Activated gamma-delta T cell treated with anti-CD3 and anti-CD28 coated beads, Interleukin-2, amount 50 U/mL, for 16 hours (primary cell): ENCODE measurements at places on chromosomes 5 and 9.

GRCh38 chr9:20353524-20353923 is 268.8 kb downstream of the MLLT3 start:
- DNase-seq: no peak

GRCh38 chr5:95392593-95393182 is 1.5 kb downstream of the FAM81B start:
- no peak for DNase-seq

GRCh38 chr9:122144836-122145591 is 14.6 kb downstream of the NDUFA8 start:
- DNase-seq: no peak

- DNase-seq: no peak
Measured at GRCh38 chr5:102931085-102931725, 176.1 kb downstream of the PAM start.

DNA sequence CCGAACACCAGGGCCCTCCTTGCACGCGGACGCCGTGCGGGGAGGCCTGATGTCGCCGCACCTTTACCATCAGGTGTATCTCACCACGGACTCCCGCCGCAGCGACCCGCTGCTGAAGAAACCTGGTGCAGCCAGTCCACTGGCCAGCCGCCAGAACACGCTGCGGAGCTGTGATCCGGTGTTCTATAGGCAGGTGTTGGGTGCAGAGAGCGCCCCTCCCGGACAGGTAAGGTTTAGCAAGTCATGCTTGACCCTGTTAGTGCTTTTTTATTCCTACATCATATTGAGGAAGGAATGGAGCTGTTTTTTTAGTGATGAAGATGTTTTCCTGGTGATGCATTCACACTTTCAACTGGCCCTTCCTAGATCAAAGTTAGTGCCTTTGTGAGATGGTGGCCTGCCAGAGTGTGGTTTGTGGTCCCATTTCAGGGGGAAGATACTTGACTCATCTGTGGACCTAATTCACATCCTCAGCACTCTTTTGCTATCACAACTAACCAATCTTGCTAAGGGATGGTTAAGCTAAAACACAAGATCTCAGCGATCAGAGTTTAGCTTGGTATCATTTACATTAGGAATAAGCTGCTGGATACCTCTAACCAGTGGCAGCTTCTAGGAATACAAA is 2.7 kb downstream of the PCDHGC3 start:
- DNase-seq: no peak

- DNase-seq: no peak
Measured at GRCh38 chr5:14213813-14214585, 70.9 kb downstream of the TRIO start.

DNA sequence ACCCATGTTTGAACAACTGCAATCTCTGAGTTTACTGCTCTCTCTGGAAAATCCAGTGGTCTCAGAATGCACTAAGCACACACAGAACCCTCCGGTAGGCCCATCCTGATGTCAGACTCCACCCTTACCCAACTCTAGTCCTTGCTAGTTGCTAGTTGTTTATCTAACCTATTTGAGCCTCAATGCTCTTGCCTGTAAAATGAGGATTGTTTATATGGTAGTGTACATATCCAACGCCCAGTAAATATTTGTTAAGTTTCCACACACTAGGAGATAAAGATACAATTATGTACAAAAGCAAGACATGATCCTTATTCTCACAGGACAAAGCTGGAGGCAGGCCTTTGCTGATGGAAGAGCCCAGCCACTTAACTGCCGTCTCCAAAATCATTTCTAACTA is 192.2 kb downstream of the SPOCK1 start:
- no peak for DNase-seq

DNA sequence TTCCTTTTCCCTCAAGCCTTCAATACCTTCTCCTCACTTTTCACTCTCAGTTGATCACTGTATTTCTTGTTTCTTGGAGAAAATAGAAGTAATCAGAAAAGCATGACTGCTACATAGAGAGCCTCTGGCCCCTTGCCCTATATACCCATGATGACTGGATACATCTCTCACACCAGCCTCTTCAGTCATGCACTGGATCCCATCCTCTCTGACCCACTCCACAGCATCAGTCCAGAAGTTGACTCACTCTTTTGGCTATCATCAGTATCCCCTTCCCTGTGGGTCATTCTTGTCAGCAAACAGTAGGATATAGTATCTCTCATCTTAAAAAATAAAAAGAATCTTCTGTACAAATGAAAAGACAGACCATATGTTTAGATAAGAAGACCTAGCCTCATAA is 32.9 kb downstream of the PTCD2 start:
- no peak for DNase-seq

DNA sequence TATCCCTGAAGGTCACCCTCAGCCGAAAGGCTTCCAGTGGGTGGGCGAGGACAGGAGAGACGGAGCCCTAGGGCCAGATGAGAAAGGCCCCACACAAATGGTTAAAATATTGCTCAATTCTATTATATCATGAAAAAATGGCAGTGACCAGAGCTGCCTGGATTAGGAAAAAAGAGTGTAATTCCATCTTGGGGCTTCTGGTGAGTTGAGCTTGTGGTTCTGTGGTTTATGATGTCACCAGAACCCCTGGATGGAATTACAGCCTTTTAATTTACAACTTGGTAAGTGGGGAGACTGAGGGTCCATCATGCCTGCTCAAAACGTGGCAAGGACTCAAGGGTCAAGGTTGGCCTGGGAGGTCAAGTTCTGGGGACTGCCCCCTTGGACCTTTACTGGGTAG is 55.5 kb upstream of the STC2 start:
- DNase-seq: no peak

GRCh38 chr9:124415852-124416484 is 726 bp upstream of the PSMB7 start:
- no peak for DNase-seq

- DNase-seq: no peak
Measured at GRCh38 chr5:41338136-41338675, 124.9 kb upstream of the C6 start.

DNA sequence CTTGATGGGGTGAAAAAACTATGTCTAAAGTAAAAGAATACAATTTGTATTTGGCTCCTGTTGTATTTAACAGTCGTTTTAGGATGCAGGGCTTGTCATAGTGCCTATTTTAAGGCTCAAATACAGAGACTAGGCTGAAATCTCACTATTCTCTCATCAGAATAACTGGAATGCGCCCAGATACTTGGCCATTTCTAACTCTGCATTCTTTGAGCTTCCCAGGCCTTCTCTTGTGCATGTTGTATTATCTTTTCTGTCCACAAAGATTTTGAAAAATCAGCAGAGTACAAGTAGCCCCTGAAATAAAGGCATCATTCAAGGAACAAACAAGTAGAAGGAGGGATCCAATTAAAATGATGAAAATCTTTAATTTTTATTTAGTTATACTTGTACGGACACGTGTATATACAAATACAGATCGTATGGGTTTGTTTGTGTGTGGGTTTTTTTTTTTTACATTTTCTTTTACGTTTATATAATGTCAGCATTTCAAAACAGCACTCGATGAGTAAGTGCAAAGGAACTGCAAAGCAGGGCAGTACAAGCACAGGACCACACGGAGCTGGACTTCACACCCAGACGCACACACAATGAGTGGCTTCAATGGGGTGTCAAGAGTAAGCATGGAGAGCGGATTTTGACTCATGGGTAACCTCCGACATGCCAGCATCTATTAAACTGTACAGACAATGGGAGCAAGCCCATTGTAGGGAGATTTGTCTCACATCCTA is 294.0 kb downstream of the EFNA5 start:
- DNase-seq: no peak

GRCh38 chr9:124500796-124501611 is 6.2 kb downstream of the NR5A1 start:
- no peak for DNase-seq

GRCh38 chr5:103014983-103015382 is 105.0 kb downstream of the GIN1 start:
- no peak for DNase-seq

DNA sequence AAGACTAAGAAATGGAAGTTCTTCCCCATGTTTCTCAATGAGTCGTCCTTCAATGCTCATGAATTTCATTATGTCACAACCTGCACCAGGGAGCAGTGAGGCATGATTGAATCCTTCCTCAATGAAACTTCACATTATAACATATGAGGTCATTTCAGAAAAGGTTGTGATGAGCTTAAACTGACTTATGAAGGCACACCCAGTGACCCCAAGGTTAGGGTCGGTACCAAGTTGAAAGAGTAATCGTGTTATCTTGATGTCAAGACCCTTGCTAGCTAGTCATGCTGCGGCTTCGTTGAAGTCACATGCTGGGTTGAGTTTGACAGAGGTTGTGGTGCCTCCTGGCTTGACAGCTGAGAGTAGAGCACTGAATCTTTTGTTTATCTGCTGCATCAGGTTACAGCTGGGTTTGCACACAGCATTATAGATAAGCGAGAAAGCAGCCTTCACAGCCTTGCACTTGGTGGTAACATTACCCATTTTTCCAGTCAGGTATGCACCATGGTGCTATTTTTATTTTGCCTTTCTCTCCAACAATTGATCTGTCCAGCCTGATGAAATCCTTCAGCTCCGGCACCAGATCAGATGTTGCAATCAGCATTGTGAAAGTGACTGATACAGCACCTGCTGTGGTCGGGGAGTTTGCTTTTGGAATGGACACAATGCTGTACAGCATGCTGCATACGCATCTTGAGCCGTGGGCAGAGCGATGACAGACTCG is 133.2 kb downstream of the ERCC6L2 start:
- no peak for DNase-seq

DNA sequence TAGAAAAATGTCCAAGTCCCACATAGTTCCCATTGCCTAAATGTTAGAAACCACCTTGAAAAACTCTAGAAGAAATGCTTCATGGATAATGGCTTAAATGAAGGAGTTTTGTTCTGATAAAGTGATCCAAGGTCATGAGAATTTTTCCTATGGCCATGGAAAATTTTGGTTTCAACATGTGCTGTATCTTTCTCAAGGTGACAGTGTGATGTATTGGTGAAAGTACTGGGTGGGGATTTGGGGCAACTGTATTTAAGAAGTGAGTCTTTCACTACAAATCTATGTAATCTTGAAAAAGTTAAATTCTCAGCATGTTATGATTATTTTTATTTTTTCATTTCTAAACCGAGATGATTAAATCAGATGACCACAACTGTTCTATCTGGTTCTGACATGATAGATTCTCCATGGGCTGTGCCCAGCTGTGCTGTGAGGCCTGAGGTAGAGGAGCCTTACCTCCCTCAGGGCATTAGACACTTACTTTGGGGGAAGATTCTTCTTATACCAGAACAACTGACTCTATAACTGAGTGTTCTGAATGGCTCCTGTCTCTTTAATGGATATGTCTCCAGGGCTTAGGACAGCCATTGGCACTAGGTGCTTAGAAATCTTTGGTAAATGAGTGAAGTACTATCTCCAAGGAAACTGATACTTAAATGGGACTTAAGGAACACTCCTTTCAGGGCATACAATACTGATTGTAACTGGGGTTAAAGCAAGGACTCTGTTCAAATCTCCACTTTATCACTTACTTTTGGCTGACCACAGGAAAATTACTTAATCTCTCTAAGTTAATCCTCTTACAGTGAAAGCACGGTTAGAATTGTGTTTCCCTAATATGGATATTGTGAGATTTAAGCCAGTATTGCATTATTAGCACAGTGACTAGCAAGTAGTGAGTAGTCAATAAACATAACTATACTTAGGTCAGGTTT is 397.4 kb upstream of the MEF2C start:
- no peak for DNase-seq

DNA sequence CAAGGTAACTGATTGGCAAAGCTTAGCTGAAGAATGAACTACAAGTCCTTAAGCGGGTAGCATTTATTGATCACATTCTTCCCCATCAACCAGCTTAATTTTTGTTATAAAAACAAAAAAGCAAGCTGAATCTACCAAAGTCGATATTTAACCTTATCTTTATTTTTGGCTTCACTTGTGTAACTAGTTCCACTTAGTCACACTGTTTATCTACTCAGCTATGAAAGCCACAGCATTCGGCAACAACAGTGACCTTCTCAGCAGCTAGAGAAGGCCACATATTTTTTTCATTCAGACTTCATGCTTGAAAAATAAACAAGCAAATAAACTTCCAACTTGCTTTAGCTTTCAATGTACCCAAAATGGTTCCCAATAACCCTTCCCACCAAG is 69.4 kb downstream of the KLHL3 start:
- DNase-seq: no peak

GRCh38 chr9:68750786-68751185 is 45.7 kb downstream of the PIP5K1B start:
- DNase-seq: no peak

- no peak for DNase-seq
Measured at GRCh38 chr9:110089681-110090370, 118.1 kb downstream of the C9orf152 start.

DNA sequence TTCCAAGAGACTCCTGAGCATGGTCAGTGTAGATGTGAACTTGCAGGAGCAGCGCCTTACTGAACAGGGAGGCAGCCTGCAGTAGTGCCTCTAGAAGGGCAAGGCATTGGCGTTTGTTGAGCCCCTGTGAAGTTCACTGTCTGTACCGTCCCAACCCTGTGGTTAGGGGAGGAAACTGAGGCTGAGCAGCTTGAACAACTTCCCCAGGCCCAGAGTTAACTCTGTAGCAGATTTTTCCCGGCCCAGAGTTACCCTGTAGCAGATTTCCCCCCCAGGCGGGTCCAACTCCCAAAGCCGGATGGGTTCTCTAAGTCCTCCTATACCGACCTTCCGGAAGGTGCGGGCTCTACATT is 9.6 kb downstream of the LMX1B start:
- DNase-seq: no peak

DNA sequence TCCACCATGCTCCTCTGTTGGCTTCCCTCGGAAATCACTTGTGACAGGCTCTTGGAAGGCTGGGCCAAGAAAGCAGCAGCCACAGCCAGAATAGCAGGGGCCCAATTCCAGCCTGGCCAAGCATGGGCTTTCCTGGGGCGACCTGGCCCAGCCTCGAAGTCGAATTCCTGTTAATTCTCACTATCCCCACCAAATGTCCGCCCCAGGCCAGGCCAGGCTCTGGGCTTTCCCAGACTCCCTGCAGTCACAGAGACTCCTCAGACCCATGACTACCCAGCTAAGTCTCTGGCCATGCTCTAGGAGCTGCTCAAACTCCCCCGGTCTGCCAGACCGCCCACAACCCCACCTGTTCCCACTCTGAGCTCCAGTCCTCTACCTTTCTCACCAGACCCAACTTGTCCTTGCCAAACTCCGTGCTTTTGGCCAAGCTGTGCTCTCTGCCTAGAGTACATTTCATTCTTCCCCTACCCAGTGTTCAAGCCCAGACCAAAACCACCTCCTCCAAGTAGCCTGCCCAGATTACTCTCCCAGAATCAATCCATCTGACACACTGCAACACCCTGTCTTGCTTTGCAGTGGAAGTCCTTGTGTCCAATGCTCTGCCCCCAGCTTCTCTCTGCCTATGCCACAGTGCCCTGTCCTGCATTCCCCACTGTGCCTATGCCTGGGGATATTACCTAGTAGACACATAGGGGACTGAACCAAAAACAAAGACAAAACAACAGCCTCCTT is 26.2 kb downstream of the SHB start:
- DNase-seq: no peak

- no peak for DNase-seq
Measured at GRCh38 chr5:174531782-174532191, 192.6 kb upstream of the MSX2 start.

- no peak for DNase-seq
Measured at GRCh38 chr9:22700171-22700570, 253.5 kb downstream of the DMRTA1 start.

- no peak for DNase-seq
Measured at GRCh38 chr5:77642738-77643653, 4.5 kb upstream of the OTP start.

GRCh38 chr5:32785611-32786254 is 74.6 kb downstream of the NPR3 start:
- no peak for DNase-seq

GRCh38 chr5:6439588-6440550 is 8.8 kb upstream of the UBE2QL1 start:
- no peak for DNase-seq

- no peak for DNase-seq
Measured at GRCh38 chr9:92010705-92011536, 60.9 kb upstream of the ROR2 start.
